ENCODE measurements at places on chromosomes 16 and 17.

- no peak for DNase-seq
Observed at GRCh38 chr17:50769884-50770283, 2.6 kb upstream of the ANKRD40CL start.

DNA sequence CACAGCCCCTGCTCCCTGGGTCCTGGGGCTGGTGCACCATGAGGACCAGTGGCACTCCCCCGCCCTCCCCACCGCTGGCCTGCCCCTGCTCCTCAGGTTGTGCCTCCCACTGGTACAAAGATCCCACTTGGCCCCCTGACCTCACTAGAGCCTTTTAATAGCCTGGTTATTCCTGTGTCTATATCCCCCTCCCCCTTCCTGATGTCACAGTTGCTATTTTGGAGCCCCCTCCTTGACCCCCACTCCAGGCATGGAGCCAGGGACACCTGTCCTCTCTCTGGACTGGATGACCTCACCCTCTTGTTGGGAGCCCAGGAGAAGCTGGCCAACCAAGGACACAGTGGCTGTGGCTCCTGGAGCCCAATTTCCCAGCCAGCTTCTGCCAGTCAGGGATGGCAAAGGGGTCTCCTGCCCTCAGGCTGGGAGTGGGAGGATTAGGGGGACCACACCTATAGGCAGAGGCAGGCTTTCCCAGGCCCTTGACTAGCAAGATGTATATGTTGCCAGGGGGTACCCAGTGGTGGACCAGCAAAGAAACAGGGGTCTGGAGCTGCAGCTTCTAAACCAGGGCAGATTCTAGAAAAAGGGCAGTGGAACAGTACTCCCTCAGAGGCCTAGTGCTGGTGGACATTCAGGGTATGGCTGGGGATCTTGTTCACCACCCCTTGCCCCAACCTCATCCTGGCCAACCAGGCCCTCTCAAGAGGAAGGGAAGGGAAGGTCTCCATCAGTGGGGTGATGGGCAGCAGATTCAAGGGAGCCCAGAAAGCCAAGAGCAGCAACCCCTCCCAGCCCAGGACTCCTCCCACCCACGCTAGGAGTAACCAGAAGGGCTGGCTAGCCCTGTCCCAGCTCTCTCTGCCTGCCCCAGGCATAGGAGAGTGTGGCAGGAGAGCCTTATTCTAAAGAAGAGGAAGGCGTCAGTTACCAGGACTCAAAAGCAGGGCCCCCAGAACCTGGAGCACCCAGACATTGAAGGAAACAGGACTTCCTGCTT, 10.9 kb downstream of the HDAC5 start:
- DNase-seq: no peak

GRCh38 chr17:81164371-81165245, 699 bp upstream of the PVALEF start:
- DNase-seq: no peak

DNA sequence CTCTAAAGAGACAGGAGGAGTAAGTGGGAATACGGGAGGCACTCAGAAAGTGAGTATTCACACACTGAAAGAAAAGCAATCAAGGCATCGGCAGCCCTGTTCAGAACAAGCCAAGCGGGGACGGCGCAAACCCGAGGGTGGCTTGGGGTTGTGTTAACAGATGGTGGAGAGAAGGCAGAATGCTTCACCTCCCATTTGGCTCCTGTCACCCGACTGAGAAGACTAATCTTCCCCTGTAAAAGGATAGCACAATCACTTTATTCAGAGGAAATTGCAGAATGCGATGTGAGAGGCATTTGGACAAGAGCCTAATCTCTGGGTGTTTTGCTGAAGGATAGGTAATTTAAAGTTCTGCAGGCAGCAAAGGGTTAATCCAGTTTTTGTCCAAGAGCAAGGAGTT, 119.3 kb upstream of the WSCD1 start:
- no peak for DNase-seq

DNA sequence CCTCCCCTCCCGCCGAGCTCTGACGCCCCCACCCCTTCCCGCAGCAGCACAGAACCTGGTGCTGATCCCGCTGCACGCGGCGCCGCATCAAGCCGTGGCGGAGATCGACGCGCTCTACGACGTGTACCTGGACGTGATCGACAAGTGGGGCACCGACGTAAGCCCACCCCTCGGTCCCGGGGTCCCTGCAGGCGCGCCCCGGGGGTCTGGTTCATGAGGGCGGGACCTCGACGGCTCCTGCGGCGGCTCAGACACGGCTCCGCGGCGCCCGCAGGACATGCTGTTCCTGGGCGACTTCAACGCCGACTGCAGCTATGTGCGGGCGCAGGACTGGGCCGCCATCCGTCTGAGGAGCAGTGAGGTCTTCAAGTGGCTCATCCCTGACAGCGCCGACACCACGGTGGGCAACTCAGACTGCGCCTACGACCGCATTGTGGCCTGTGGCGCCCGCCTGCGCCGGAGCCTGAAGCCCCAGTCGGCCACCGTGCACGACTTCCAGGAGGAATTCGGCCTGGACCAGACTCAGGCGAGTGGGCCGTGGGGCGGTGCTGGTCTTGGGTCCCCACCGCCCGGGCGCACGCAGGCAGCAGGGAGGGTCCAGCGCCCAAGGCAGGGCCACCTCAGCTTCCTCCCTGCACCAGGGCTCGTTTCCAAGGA, 1.4 kb downstream of the DNASE1L2 start:
- DNase-seq: no peak

- no peak for DNase-seq
Observed at GRCh38 chr17:3960764-3961163, 3.5 kb downstream of the ATP2A3 start.

- no peak for DNase-seq
Observed at GRCh38 chr17:81020767-81021497, 14.0 kb upstream of the BAIAP2 start.

- DNase-seq: no peak
Observed at GRCh38 chr17:47844227-47844626, 3.2 kb upstream of the SCRN2 start.

- DNase-seq: peak; percentile 41
Observed at GRCh38 chr16:67677712-67678111, 11.1 kb downstream of the C16orf86 start.

DNA sequence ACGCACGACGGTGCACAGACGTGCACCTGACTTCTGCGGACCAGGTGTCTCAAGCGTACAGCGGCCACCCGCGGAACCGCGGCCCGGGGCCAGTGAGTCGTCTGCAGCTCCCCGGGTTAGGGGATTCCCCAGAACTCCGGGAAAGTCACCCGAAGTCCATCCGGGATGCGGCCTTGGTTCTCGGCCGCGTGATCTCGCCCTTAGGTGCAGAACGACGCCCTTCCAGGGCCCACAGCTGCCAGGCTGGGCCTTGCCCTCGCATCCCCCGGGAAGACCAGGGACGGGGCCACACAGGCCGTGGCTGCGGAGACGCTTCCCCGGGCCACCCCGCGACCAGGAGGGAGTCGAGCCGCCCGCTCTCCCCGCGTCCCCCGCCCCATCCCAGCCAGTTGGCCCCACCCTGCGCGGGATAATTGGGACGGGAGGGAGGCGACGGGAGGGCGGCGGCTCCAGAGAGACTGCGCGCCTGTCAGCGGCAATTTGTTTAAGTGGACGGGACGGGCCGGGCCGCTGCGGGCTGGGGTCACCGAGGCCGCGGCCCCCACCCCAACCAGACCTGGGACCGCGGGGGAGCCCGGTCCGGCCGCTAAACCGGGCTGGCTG, 3.6 kb upstream of the TBX2 start:
- no peak for DNase-seq

DNA sequence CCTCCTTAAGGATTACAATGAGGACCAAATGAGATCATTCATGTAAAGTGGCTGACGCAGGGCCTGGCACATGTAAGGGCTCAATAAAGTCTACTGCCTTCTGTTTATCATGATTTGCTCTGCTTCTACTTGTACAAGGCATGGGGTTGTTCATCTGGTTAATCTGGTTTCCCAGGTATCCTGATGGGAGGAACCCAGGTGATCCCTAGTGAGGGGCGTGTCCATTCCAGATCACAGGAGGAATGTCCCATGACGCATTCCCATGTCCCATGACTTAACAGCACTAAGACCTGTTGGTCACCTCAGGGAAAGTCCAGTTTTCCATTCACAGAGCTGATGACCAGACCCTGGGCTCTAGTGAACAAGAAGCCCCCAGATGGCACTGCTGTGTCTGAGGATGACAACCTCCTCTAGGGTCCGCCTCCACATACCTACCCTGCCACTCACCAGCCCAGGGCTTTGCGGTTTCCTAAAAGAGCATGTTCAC, 11.5 kb upstream of the TPPP3 start:
- DNase-seq: peak; percentile 95

DNA sequence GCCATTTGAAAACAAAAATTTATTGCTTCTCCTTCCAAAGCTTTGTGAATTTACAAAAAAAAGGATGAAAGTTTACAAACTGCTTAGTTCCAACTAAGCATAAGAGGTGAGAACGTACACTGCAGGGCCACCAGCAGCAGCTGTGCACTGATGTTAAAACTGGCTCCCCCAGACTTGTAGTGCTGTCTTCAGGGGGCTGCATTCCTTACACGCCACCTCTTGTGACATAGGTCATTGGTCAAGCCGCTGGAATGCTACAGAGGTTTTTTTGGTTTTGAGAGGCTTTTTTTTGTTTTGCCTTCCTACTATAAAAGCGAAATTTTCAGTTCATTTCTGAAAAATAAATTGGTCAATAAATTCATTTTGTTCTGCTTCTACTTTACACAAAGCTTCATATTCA, 6.9 kb downstream of the IFT20 start:
- DNase-seq: no peak

DNA sequence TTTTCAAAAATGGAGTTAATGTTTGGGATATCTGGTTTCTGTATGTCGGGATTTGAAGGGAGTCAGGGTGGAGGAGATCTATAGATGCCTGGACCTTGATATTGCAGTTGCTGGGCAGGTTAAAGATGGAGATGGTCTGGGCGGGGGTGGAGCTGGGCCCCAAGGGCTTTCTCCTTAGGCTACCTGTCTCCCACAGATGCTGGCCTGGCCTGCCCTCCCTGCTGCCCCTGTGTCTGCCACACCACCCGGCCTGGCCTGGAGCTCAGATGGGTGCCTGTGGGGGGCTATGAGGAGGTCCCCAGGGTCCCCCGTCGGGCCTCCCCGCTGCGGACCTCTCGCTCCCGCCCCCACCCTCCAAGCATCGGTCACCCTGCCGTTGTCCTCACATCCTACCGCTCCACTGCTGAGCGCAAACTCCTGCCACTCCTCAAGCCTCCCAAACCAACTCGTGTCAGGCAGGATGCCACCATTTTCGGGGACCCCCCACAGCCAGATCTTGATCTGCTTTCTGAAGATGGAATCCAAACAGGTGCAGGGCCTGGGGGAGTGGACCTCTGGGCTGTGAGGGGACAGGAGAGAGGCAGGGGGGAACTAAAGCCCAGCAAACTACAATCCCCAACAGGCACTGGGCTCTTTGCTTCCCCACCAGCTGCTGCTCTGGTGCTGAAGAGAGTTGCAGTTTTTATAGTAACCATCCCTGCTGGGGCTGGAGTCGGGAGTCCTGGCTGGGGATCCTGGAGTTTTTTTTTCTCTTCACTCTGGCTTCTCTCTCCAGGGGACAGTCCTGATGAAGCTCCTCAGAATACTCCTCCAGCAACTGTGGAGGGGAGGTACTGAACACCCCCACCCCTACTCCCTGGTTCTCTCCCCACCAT, 2.9 kb downstream of the ARHGEF15 start:
- DNase-seq: no peak

- peak; percentile 87 for DNase-seq
Observed at GRCh38 chr17:64780096-64781013, 118.2 kb upstream of the SMURF2 start.

GRCh38 chr17:81885869-81886548, 5.4 kb downstream of the ALYREF start:
- peak; percentile 97 for DNase-seq

DNA sequence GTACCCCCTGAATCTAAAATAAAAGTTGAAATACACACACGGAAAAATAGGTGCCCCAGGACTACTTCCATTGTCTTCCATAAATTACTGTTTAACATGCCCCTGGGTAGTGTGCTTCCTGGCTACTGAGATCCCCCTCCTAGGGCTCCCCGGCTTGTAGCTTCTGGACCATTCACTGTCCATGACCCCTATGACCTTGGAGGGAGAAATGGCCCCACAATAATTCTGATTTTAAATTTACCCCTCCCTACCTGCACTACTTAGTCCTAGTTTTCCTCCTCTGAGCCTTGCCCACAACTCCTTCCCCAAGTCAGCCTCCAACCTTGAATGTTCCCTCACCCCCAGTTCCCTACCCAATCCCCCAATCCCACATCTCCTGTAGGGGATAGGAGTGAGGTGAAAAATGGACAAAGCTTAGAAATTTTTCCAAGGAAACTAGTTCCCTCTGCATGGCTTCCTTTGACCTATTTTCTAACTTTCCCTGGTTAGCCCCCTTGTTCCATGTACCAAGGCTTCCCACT, 9.5 kb upstream of the MSL1 start:
- DNase-seq: no peak

- peak; percentile 55 for DNase-seq
Observed at GRCh38 chr17:59361386-59361785, 29.9 kb downstream of the YPEL2 start.

DNA sequence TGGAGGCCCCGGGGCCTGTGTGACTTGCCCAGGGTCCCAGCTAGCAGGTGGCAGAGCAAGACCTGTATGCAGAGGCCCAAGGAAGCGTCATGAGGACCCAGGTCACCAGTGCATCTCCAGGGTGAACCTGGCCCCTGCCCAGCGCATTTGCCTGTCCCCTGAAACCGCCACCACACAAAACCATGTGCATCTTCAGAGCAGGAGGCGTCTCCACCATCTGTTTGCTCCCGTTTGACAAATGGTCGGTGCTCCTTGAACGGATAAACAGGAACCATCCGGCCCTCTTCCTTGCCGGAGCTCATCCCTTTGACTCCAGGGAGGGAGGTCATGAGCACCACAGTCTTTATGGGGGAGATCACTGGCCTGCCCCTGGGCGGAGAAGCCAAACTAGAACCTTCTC, 62.5 kb downstream of the JPH3 start:
- no peak for DNase-seq

DNA sequence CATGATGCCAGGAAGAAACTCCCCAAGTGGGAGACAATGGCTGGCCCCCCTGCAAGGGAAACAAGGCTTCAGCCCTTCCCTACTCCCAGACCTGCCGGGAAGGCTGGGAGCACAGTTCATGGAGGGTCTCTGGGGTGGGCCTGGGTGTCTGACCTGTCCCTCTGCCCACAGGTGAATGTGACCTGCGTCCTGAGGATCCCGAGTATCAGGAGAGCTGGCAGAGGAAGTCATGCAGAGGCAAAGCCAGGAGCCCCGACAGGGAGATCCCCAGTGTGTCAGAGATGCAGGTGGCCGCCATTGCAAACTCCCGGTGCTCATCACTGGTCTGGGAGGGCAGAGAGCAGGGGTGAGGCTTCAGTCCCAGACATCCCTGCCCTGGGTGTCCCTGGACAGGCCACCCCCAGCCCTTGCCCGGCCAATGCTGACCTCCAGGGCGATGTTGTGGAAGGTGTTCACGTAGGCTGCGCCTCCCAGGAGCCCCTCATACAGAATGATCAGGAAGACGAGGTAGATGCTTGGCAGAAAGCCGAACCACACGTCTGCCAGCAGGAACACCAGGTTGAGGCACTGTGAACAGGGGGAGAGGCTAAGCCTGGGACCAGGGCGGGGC, 5.3 kb upstream of the NPIPB7 start:
- no peak for DNase-seq

GRCh38 chr16:84614968-84615813, 2.7 kb downstream of the COTL1 start:
- DNase-seq: no peak

GRCh38 chr17:7356072-7356549, 1.2 kb downstream of the TMEM95 start:
- peak; percentile 87 for DNase-seq
